ENCODE measurements at places on chromosomes 16 and 17.

DNA sequence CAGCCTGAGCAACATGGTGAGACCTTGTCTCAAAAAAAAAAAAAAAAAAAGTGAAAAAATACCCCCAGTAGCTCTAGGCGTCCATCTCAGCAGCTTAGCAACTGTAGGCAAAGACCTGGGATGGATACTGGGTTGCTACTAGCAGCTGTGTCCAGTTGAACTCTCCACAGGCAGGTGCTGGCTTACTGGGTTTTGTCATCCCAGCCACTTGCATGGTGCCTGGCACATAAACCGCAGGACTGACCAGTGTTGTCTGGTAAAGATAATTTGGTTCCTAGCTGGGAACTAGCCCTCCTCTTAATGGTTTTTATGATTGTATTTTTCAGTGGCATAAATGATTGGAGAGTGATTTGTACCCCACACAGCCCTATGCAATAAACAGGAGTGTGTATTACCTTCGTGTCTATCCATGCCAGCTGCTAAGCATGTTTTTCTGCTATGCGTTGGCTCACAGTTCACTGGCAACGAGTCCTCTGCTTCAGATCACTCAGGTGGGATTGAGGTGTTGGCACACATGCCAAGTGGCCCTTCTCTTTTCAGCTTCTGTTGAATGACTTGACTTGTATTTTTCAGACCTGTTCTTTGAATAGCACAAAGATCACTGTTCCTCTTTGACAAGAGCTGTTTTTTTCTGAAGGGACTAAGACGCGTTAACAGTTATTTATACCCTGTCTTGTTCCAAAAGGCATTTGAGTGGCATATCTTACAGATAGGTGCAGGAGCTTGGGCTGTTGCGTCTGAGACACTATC, 352.9 kb downstream of the SNX29 start:
- no peak for DNase-seq

DNA sequence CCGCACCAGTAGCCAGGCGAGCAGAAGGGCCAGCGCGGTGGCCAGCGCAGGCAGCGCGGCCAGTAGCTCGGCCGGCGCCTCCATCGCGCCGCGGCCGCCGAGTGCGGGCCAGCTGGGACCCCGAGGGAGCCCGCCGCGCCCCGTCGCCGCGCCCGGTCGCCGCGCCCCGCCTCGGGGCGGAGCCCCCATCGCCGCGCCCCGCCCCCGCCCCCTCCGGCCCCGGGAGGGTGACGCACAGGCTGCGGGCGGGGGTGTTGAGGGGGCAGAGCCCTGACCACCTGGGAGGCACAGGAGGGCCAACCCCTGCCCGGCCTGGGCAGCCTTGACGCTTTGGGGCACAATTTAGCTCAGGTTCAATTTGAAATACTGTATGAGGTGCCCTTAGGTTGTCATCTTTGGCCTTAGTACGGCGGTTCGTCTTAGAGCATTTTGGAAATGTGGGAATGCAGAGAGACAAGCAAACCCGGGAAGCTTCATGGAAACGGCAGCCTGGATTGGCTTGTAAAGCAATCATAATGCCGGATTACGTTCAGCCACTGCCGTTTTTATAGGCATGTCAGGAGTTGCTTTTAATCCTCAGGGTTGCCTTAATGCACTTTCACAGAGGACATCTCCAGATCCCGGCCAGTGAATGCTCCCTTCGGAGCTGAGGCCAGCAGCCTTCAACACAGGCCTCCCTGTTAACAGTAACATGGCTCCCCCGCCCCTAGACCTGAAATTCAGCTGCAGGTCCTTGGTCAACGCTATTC, at the start of gene MXRA7:
TSS of gene MXRA7 (minus strand) at position 103 of the 749 bp plus-strand sequence. CDS start at position 84, 19 bp downstream.
- DNase-seq, result no peak

DNA sequence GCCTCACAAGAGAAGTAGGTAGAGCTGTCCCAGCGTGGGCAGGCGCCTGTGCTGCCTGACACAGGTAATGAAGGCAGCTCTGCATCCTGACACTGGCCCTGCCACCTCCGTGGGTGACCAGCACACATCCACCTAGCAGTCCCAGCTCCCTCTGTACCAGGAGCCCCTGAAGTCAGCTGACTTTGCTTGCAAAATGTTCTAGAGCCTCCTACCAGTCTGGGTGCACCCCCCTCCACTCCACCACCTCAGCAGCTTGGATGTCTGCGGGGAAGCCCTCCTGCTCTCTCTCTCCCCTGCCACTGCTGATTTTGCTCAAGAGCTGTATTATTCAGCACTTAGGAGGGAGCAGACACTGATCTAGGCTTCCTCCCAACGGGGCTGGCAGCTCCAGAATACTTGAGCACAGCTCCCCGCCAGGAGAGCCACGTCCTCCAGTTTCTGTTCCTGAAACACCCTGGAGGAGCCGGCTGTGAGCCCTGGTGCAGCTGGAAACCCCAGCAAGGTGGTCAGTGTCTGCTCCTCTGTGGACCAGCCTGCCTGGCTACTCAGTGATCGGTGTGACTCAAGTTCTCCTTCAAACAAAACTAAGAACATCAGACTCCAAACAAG, 1.0 kb downstream of the RNF166 start:
- DNase-seq, result no peak

DNA sequence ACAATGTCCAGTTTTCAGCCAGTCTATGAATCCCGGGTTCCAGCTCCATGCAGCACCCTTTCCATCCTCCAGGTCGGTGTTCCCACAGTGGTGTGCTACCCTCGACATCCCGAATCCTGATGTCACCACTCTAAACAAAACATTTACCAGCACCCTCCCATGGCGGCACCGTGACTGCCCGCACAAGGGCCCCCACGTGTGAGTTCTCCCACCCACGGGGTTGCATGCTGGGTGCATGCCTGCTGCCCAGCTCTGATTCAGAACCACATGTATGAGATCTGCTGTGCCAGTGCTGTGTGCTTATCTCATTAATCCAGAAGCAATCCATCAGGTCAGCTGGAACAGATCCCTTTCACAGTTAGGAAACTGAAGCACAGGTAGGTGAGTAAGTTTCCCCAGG, 57.4 kb downstream of the C16orf78 start:
- DNase-seq, result no peak

GRCh38 chr16:47506800-47507199, 45.7 kb downstream of the PHKB start:
- no peak for DNase-seq

GRCh38 chr17:58091024-58091567, 7.9 kb downstream of the DYNLL2 start:
- DNase-seq, result no peak

GRCh38 chr16:28192806-28193529, 18.8 kb downstream of the XPO6 start:
- DNase-seq, result peak; percentile 52

GRCh38 chr16:84806890-84807258, 12.9 kb upstream of the CRISPLD2 start:
- no peak for DNase-seq

GRCh38 chr17:21042458-21043295, at the start of gene USP22:
TSS of gene USP22 (minus strand) at chr17:21043011. CDS start at chr17:21042835, 176 bp downstream.
- DNase-seq, result peak; percentile 23

DNA sequence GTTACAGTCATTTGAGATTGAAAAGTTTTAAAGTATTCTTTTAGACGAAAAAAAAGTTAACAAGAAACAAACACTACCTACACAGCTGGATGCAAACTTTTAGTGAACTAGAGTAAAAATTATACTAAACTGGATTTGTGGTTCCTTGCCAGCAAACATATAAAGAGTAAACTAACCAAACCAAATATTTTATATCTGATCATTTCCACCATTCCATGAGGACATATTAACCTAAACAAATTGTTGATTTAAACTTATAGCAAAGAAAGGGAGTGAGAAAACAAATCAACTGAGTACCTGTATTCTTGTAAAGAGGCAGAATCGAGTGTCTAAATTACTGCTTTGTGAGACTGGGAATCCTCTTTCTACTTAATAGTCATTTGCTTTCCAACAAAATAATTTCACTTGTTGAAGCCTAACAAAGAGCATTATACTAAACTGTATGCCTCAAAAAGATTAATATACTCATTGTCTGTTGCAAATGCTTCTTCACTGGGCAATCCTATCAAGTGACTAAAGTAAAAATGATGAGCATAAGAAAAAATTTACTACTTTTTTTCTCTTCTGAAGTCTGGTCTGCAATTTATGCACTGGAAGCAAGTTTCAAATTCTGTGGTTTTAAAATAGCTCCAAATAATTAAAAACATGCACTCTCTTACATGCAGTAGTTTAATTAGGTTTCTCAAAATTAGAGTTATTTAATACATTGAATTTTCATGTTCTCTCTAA, 37.5 kb downstream of the AKAP10 start:
- DNase-seq, result no peak

- no peak for DNase-seq
Measured at GRCh38 chr17:17001076-17001777, 29.3 kb upstream of the TNFRSF13B start.

DNA sequence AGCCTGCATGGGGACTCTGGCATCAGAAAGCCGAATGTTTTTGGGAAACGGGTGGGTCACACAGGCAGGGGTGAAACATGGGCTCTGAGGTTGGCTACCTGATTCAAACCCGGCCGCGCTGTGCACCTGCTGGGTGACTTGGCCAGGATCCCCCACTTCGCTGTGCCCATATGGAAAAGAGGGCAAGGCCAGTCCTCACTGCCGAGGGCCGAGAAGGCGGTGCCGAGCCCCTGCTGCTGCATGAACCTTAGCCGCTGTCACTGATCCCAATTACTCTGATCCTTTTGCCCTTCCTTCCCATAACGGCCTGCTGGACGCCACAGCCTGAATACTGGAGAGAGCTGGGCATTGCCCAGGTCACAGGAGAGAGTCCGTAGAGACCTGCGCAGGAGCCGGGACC, 17.7 kb downstream of the KDM8 start:
- no peak for DNase-seq

- DNase-seq, result no peak
Measured at GRCh38 chr16:48632137-48632774, 22.3 kb upstream of the N4BP1 start.

- no peak for DNase-seq
Measured at GRCh38 chr17:78875363-78876093, 27.5 kb downstream of the CEP295NL start.

DNA sequence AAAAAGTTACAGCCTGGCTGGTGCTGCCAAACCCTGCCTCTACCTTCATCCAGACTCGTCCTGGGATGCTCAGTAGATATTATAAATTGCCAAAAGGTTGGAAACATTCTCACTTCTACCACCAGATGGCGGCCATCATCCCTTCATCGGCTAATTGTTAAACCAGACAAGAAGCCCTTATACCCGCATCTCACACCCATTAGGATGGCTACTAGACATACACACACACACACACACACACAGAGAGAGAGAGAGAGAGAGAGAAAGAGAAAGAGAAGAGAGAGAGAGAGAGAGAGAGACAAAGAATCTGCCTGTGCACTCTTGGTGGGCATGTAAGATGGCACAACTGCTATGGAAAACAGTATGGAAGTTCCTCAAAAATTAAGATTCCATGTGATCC, 15.0 kb upstream of the SCIMP start:
- peak; percentile 56 for DNase-seq

GRCh38 chr16:76207270-76207669, 69.9 kb upstream of the CNTNAP4 start:
- DNase-seq, result no peak

GRCh38 chr16:26806657-26807056, 260.1 kb upstream of the C16orf82 start:
- no peak for DNase-seq

DNA sequence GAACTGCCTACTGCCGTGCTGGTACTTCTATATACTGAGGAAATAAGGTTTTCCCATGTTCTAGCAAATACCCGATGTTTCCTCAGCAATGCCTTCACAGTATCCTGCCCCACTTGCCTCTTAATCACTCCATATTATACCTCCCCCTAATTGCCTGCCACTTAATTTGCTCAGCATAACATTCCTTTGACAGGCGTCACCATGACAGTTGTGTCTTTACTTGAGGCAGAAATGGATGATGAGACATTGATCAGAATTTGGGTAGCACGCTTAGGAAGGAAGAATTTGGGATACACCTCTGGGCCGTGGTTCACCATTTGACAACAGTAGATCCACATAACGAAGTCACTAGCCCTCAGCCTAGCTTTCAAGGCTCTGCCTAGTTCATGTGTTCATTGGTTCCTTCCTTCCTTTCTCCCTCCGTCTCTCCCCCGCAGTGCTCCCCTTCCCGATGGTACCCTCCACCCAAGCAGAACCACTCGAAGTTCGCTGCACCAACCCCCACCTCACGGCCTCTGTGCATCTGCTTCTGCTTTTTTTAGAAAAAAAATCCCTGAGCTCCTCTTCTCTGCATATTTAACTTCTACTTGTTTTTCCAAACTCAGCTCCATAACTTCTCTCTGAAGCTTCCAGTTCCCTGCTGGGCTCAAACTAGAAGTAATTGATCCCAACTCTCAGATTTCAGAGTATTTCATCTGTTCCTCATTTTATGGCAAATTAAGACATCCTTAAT, 19.4 kb downstream of the IQCK start:
- no peak for DNase-seq

DNA sequence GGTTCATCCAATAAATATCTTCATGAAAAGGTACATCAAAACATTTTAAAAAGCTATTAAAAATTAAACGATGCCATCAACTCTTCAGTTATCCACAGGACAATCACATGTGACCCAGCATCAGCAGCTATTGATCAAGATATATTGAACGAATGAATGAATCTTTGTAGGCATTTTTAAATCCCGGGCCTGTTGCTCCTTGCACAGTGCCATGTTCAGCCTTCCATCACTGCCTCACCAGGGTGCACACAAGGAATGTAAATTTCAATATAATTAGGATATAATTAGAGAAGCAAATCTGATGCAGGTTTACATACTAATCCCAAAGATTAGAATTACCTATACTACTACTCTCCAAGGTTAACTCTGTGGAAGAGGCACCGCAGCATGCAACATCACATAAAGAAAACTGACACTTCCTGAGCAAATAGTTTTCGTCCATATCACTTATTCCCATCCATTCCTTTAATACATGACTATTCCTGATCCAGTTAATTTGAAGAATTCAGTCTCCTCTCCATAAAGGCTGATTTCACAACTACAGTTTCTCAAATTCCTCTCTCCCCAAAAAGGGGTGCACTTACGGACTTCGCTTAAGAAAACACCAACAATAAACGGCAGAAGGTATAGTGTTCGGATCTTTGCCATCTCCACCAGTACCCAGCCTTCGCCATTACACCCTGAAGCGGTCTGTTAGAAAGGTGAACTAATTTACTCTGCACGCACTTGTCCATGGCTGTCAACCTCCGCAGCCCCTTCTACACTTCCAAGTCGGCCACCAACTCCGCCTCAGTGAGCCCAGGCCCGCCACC, 938 bp downstream of the NCOR1 start:
- DNase-seq, result no peak

GRCh38 chr17:48753794-48754499, 25.4 kb upstream of the HOXB13 start:
- DNase-seq, result no peak

- no peak for DNase-seq
Measured at GRCh38 chr17:1153795-1154546, 25.8 kb downstream of the ABR start.

DNA sequence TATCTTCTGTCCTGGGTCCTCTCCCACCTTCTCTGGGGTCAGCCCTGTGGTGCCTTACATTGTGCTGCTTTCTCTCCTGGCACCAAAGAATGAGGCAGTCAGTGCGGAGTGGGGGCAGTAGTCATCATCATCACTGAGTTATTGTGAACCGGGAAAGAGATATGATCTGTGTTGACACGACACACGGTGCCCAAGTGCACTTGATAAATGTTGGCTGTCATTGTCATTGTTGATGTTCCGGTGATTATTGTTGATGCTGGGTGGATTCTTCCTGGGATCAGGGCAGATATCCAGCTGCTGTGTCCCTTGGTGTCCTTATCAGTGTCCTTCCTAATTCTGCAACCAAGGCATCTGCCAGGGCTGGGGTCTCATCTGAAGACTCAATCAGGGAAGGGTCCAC, 121.7 kb downstream of the ABCC6 start:
- no peak for DNase-seq

GRCh38 chr16:53734908-53735307, 31.0 kb downstream of the FTO start:
- DNase-seq, result no peak
